ENCODE measurements at places on chromosomes 4 and X.
A peak's percentile ranks its signal among the peaks of the same experiment; 100 is the strongest.

GRCh38 chr4:124535003-124535402 lies 177.5 kb downstream of the ANKRD50 start:
- no peak for DNase-seq

DNA sequence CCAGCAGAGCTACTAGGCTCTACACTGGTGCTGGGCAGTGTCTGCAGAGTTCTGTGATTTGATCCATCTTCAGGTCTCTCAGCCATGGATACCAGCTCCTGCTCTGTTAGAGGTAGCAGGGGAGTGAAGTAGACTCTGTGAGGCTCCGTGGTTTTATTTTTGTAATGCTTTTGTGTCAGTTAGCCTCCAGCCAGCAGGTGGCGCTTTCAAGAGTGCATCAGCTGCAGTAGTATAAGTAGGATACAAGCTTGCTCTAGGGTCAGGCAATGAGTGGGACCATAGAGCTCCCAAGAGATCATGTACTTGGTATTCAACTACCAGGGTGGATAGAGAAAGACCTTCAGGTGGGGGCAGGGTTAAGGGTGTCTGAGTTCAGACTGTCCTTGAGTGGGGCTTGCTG lies 362.5 kb upstream of the TRAM1L1 start:
- DNase-seq = no peak

GRCh38 chr4:153520801-153521329 lies 54.7 kb downstream of the TMEM131L start:
- DNase-seq = peak; percentile 87

DNA sequence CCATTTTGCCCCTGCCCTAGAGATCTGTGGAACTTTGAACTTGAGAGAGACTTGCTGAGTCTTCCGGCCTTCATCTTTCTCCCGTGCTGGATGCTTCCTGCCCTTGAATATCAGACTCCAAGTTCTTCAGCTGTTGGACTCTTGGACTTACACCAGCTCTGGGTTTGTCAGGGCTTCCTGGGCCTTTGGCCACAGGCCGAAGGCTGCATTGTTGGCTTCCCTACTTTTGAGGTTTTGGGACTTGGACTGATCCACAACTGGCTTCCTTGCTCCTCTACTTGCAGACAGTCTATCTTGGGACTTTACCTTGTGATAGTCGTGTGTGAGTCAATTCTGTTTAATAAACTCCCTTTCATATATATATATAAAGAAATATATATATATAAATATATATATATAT lies 1071.0 kb downstream of the ADGRL3 start:
- DNase-seq = no peak
